ENCODE measurements at places on chromosomes 7 and 10.

DNA sequence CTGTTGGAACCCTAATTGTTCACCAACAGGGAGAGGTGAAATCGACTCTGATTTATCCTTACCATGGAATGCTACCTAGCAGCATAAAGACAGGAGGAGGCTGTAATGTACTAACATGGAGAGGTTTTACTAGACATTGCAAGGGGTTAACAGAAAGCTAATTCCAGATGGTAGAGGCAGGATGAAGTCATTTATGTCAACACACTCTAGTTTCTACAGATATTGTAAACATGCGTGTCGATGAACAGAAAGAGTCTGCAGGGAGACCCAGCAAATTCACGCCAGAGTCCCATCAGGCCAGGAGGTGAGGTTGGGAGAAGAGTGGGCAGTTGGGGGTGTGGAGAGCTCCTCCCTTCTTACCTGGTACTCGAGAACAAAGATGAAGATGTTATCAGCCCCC is 7.0 kb downstream of the NPC1L1 start:
- no peak for DNase-seq

DNA sequence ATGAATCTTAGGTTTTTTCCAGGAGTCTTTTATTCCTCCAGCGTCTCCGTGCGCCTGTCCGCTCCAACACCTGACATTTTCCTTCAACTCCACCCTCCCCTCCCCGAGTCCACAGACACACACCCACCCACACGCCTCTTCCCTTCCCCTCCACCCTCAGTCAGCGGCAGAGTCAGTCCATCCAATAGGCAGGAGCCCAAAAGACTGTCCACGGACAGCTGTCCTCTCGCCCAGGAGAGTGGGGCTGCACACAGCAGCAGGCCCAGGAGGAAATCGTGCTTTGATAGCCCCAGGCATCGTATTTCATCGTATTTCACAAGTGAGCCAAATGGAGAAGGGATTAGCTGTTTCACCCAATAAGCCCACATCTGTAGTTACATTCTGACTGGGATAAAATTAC is 285.1 kb downstream of the ZEB1 start:
- DNase-seq: no peak

GRCh38 chr7:47027695-47028240 is 554.1 kb downstream of the TNS3 start:
- DNase-seq: no peak

DNA sequence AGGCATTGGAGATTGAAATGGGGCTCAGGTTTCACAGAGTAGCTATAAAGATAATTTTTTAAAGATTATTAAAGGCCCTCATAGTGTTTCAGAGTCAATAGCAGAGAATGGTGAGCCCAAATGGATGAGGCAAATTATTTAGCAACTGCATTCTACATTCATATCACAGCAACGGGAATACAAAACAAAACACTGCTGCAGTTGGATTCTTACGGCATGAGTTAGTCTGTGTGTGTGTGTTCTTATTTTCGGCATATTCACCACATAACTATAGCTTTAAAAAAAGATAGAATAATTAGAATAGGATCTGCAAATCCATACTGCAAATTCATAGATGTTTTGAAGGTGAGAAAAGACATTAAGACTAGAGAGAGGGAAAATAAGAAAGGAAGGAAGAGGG is 66.0 kb downstream of the SUGCT start:
- no peak for DNase-seq

DNA sequence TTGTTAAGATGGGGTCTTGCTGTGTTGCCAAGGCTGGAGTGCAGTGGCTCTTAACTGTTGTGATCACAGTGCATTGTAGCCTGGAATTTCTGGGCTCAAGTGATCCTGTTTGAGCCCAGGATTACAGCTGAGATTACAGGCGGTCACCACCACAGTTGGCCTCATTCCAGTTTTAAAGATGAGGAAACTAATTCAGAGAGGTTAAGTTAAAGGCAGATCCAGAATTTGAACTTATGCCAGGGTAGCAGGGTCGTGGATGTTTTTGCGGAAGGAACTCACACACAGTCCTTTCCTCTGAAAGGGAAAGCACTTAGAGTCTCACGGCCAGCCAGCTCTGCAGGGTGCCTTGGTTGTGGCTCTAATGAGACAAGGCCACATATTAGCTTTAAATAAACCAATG is 84.7 kb downstream of the MMRN2 start:
- no peak for DNase-seq

GRCh38 chr10:119522747-119523426 is 19.6 kb downstream of the RGS10 start:
- DNase-seq: no peak

- no peak for DNase-seq
Observed at GRCh38 chr7:78254726-78255055, 456.1 kb downstream of the PHTF2 start.

- no peak for DNase-seq
Observed at GRCh38 chr10:79328147-79328701, 19.0 kb upstream of the PPIF start.

GRCh38 chr7:105673367-105674084 is 92.2 kb upstream of the EFCAB10 start:
- DNase-seq: no peak

- no peak for DNase-seq
Observed at GRCh38 chr7:150329331-150330120, 6.2 kb upstream of the ACTR3C start.

GRCh38 chr7:150981644-150982043 is 3.5 kb upstream of the KCNH2 start:
- no peak for DNase-seq

GRCh38 chr7:158124671-158125079 is 462.9 kb downstream of the PTPRN2 start:
- DNase-seq: no peak

DNA sequence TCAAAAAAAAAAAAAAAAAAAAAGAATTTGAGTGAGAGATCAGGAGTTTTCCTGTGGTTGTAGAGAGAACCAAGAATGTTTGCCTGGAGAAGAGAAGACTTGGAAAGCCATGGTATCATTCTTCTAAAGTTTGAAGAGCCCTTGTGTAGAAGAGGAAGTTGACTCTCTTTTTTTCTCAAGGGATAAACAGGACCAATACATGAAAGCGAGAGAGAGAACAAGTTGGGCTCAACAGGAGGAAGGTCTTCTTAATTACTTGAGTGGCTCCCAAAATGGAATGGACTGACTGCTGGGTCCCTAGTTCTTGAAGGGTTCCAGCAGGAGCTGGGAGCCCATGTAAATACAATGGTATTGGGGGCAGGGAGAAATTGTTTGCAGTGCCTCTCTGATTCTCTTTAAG is 173.3 kb upstream of the ADO start:
- DNase-seq: no peak

- DNase-seq: no peak
Observed at GRCh38 chr10:95539560-95540284, 21.4 kb downstream of the SORBS1 start.

DNA sequence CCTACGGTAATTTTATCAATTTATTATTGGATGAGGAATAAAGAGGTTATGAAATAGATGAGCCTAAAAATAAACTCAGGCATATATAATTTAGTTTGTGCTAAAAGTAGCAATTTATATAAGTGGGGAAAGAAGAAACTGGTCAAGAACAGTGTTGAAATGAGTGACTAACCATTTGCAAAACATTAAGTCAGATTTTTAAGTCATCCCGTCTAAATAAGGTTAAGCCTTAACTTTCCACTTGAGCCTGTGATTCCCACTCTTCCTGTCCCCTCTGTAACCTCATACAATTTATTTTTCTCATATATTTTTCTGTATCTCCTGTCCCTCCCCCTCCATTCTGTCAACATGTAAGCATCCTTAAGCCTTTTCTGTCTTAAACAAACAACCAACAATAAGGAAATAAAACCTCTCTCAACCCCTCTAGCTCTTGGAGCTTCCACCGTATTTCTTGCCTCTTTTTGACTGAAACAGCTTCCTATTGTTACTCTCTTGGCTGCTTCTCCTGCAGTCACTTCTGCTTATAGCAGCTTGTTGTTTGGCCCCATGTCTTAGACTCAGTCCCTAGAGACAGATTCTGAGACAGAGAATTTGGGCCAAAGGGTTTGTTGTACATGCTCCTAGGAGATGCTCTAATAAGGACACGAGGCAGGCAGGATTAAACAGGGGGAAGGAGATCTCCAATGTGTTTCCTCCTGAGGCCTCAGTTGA is 109.7 kb downstream of the GNAI1 start:
- DNase-seq: no peak

GRCh38 chr7:41706228-41706930 is 3.5 kb upstream of the INHBA start:
- DNase-seq: no peak

- peak; percentile 49 for DNase-seq
Observed at GRCh38 chr7:100585511-100586265, at the start of gene LRCH4. Gene LRCH4, minus strand, starts transcription at chr7:100586129. Its CDS starts 29 bp downstream, at chr7:100586100.

DNA sequence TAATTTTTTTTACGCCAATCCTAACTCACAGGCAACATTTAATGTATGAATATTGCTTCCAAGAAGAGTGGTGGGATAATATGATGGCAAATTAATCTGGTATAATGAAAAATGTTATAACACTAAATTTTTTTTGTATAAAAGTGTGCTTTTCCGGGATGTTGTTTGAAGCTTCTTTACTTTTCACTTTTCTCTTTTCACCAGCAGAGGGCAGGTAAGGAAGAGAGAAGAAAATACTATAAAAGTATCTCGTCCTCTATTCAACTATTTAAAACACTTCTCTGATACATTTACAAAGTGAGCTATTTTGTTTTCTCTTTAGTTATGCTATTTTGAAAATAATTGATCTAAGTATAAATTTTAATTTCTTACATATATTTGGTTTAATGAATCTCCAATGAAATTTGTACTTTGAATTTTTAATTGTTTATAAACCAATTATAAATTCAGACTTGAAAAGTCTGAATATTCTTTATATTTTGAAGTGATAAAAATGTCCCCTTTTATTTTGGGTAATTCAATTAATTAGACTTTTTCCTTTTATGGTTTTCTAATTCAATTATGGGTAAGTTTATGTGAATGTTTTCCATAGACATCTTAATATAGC is 20.7 kb upstream of the CFTR start:
- DNase-seq: no peak

DNA sequence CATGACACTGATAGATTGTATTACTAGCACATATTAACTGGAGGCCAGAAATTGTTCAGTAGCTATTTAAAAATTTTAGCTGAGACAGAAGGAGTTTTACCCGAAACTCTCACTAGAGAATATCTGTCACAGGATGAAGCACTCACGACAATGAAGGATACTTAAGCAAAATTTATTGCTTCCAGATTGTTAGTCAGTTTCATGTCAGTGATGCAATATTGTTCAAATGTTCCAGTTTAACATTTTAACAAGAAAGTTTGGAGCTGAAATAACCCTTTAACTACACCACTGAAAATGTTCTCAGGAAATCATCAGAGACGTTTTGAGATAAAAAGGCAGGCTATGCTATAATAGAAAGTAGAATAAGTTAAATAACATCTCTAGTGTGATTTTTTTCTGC is 15.0 kb upstream of the CADPS2 start:
- no peak for DNase-seq

- no peak for DNase-seq
Observed at GRCh38 chr7:154553711-154554265, 449.1 kb downstream of the PAXIP1 start.

DNA sequence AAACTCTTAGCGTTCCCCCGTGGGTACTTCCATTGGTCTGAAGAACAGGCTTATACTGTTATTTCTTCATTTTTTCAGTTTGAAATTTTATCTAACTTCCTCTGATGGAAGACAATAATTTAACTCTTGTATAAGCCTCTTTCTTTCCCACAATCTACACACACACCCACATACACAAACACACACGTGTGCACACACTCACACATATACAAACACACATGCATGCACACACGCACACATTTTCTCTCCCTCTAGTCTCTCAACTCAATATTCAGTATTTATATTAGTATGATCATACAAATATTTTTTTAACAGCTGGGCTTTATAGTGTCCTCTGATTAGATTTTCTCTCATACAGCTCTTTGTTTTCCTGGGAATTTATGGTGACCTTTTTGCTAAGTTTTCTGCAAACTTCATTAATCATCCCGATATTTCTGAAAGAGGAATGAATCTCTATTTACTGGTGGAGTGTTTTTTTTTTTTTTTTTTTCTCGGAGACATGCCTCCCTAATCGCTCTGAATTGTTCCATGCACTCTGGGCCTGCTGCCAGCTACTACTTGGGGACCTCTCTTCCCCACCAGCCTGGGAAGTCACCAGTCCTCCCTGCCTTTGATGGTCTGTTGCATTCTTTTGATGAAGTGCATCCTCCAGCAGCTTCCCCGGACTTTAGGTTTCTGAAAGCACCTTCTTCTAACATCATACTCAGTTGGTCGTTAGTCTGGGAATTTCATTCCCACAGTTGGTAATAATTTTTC is 75.5 kb downstream of the ZNF777 start:
- DNase-seq: no peak

Measured in CD4-positive, alpha-beta T cell treated with Interleukin-6 at 100 ng/mL for 8 hours (primary cell).